Right renal cortex interstitium (tissue), 3 donors: ENCODE measurements at places on chromosomes 4 and X. TPM values are rescaled to one million over a fixed set of nuclear protein-coding genes. Genes with fewer than 3 reads are reported as not detected.

Gene TRIM75
- not detected for polyA plus RNA-seq

Gene GABRB1
- polyA plus RNA-seq = 0.75 TPM

Gene STK32B
- polyA plus RNA-seq = 8.6 TPM

Gene STPG2
- polyA plus RNA-seq = 0.72 TPM

Gene SLC39A8
- 24.6 TPM for polyA plus RNA-seq

Gene NXF2B
- polyA plus RNA-seq = 0.69 TPM

Gene NXF2
- polyA plus RNA-seq = 0.08 TPM

Gene AFM
- 13.4 TPM for polyA plus RNA-seq

- no peak for DNase-seq
These were observed 95.7 kb upstream of the OTUD4 start for GRCh38 chr4:145276050-145276449.

- no peak for DNase-seq
These were observed 50.6 kb upstream of the STX18 start for GRCh38 chr4:4592414-4592813.

- DNase-seq = no peak
These were observed 5.7 kb downstream of the TCEANC start for GRCh38 chrX:13658602-13659001.

- no peak for DNase-seq
These were observed 37.8 kb upstream of the HPF1 start for GRCh38 chr4:169795585-169795984.

DNA sequence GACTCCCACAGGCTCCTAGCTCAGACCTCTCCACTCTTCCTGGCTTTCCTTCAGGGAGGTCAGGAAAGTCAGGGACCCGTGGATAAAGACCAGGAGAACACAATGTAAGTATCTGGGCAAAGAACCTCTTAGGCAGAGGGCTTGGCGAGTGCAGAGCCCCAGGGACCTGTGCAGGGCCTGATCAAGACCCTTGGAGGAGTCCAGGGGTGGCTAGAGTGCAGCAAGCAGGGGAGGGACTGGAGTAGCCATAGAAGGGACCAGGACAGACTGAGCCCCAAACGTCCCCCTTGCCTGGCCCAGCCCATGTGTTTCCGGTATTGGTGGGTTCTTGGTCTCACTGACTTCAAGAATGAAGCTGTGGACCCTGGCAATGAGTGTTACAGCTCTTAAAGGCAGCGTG is 5.9 kb upstream of the TNIP2 start:
- DNase-seq = no peak

- no peak for DNase-seq
These were observed 22.6 kb downstream of the L1CAM start for GRCh38 chrX:153863251-153863991.

DNA sequence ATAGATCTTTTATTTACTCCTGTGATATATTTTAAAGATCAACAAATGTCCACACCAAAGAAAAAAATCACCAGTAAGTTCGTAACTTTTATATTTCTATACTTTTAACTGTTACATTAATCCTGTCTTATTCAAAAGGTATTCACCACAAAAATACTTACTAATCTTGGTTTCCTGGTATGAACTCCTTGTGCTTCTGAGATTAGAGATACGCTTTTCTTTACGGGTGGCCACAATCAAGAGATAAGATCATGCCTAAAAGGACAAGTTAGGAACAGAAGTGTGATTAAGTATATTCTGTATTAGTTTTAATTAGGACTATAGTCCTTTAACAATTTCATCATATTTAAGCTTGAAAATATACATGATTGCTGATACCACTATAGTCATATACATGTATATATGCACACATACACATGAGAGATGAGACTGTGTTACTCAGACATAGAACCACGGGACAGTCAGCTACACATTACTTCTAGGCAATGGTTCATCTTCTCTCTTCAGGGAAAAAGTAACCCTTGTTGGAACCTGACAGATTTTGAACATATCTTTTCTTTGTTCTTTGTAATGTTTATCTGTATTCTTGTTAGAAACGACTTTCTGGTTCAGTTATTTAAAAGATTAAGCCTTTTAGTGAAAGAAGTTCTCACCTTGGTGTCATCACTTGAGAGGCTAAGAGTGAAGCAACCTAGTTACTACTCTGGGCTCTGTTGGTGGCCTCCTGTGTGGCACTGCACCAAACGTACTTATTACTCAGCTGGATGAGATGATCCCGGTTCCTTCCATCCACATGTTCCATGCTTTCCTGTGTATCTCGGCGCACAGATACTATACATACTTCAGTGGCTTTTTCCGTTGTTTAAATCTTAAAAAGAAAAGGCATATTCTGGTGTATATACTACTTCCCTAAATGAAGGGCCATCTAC is 146.1 kb downstream of the CBR4 start:
- no peak for DNase-seq

- DNase-seq = no peak
These were observed 26.3 kb upstream of the RADX start for GRCh38 chrX:106585478-106585877.

GRCh38 chr4:35771571-35771970 is 472.7 kb downstream of the ARAP2 start:
- peak; percentile 10 for DNase-seq

GRCh38 chr4:112147697-112148096 is 2.4 kb downstream of the FAM241A start:
- DNase-seq = no peak

- DNase-seq = no peak
These were observed 117.6 kb downstream of the HPGD start for GRCh38 chr4:174404677-174405076.

DNA sequence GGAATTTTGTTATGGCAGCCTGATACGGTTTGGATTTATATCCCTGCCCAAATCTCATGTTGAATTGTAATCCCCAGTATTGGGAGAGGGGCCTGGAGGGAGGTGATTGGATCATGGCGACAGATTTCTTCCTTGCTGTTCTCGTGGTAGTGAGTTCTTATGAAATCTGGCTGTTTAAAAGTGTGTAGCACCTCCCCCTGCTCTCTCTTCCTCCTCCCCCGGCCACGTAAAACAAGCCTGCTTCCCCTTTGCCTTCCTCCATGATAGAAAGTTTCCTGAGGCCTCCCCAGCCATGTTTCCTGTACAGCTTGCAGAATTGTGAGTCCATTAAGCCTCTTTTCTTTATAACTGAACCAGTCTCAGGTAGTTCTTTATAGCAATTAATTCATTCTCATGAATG is 37.9 kb downstream of the SUPT20HL2 start:
- no peak for DNase-seq

GRCh38 chr4:119498527-119498926 is 130.1 kb downstream of the PDE5A start:
- peak; percentile 38 for DNase-seq

- no peak for DNase-seq
These were observed 6.8 kb downstream of the BCOR start for GRCh38 chrX:40090961-40091360.

DNA sequence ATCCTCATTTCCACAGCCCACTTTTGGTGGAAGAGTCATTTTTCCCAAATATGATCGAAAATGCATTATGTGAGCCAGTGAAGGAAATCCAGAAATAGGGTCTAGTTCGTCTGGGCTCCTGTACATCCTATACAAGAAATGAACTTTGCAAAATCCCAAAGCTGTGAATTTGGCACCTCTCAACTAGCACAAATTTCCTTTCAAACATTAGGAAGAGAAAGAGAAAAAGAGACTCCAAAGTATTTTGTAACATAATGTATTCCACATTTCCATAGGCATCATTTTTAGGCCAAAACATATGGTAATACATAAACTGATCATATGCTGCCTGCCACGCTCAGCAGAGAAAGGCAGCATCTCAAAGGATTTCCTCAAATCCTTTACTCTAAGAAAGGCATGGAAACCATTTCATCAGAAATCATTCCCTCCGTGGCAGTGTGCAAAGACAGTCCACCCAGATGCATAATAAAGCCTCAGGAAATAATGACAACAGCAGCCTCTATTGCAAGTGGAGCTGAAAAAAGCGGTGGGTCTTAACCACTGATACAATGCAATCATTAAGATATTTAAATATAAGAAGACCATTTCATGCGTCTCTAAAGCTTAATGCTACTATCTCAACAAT is 56.8 kb downstream of the ANOS1 start:
- no peak for DNase-seq
